A549 treated with Mapracorat at 1 μM for 4 hours (cell line): ENCODE measurements at places on chromosomes 13 and 19. TPM values are rescaled to one million over a fixed set of nuclear protein-coding genes. Genes with fewer than 3 reads are reported as not detected.

Gene TEX26
- not detected in 5 replicates for total RNA-seq

Gene TTC9B
- total RNA-seq = 0.21 to 0.47 TPM (median 0.34 TPM) in 4 of 5 replicates, not detected in the other

Gene ZNF441
- not detected in 5 replicates for total RNA-seq

Gene FAAP24
- total RNA-seq = 14.0 to 15.6 TPM (median 14.7 TPM) in 5 replicates

Gene ZNF665
- total RNA-seq = not detected in 5 replicates
